ENCODE measurements at places on chromosomes 2 and 18.

- no peak for DNase-seq
Observed at GRCh38 chr2:15127301-15127700, 433.8 kb downstream of the NBAS start.

DNA sequence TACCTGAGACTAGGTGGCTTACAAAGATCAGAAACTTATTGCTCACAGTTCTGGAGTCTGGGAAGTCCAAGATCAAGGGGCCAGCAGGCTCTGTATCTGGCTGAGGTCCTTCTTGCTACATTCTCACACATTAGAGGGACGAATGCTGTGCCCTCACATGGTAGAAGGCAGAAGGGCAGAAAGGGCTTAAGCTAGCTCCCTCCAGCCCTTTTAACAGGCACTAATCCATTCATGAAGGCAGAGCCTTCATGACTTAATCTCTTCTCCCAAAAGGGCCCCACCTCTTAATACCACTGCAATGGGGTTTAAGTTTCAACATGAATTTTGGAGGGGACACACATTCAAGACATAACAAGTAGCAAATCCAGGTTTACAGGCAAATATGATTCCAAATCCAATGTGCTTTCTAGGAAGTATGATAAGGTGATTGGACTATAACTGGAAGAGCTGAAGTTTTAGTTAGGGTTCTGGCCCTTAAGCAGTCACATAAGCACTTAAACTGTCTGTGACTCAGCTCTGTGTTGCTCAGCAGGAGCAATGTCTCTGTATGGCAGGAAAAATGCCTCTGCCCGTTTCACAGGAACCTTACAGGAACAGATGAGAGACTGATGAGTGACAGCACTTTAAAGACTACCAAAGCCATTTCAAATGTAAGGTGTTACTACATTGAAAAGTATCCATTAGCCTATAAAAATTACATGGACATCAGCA, 119.6 kb upstream of the PTPRM start:
- DNase-seq, result no peak

DNA sequence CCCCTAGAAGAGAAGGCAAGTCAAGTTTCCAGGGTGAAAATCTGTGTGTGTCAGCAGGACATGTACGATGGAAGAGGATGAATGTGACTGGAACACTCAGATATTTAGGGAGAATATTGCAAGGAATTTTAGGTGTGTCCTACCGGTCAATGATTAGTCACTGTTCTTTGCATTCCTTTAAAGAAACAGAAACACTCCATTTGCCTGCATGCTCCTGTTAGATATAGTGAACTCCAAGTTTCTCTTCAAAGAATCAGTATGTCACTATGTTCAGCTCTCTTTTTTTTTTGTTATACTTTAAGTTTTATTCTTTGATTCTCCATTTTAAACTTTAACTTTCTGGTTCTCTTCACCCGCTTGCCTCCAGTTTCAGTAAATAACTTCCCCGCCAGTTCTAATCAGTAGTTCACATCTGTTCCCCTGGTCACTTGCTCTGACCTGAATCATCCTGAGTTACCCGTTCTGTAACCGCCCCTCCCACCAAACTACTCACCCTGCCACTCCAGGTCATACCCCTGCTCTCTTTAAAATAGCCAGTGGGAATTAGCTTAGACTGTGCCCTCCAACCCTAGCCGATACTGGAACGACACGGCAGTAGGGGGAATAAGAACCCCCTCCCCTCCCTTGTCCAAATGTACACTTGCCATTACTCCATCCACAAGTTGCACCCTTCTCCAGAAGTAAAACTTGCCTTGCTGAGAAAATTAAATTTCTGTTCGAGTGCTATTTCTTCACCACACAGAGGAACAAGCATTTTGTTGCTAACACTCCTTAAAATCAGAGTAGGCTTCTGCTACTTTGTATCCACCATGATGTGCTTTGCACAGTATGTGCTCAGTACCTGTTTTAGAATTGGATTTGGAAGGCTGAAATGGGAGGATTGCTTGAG, 268.4 kb downstream of the METTL4 start:
- no peak for DNase-seq

DNA sequence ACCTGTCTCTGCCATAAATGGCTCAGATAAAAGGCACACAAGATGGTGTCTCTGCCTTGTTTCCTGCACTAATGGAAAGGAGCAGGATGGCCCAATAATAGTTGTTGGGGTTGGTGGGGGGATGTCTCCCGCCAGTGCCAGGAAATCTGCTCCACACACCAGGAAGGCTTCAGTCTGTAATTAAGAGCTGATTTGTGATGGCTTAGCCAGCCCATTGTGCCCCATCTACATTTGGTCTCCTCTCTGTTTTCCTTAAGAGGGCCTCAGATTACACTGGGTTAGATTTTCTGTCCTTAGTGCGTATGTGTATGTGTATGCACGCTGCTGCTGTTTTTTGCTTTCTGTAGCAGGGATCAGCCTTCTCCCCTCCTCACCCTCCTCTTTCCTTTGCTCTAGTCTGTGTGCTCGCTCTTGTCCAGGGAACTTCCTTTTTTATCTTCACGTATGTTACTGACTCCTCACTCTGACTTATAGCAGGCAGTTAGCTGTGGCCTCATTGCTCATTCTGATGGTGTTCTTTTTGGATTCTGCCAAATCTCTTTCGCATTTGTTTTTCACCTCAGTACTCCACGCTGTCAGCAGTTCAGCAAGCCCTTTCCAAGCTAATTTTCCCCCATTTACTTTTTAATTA, 33.4 kb upstream of the MGAT5 start:
- DNase-seq, result no peak
